MCF 10A (cell line): ENCODE measurements at places on chromosomes 3 and 15. TPM values are rescaled to one million over a fixed set of nuclear protein-coding genes. Genes with fewer than 3 reads are reported as not detected.
A peak's percentile ranks its signal among the peaks of the same experiment; 100 is the strongest.

Gene LIPC
- total RNA-seq, result not detected in 2 replicates

Gene ZXDC
- total RNA-seq, result 37.2 and 37.5 TPM in 2 replicates

Gene TP53BP1
- 38.8 and 53.5 TPM in 2 replicates for total RNA-seq

Gene IL20RB
- 158 and 163 TPM in 2 replicates for total RNA-seq

Gene TNNC1
- 0.61 TPM in 2 replicates for total RNA-seq

GRCh38 chr15:33773969-33774368 lies 194.3 kb upstream of the CHRM5 start:
- no peak for DNase-seq

DNA sequence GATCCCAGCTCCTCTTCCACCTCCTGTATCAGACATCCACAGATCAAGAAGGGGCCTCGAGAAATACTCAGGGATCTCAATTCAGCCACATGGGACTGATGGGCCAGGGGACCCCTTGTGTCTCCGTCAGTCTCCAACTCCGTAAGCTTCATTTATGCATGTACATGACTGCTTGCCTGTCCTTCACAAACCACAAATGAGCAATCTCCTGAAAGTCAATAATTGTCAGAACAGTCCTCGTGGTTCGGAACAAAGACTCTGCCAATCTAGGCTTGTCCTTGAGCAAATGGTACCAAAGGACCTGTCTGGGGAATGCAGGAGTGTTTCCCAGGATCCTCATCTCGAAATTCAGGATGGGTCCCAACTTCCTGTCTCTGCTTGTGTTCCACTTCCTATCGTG lies 20.8 kb downstream of the SLC12A8 start:
- DNase-seq, result no peak

DNA sequence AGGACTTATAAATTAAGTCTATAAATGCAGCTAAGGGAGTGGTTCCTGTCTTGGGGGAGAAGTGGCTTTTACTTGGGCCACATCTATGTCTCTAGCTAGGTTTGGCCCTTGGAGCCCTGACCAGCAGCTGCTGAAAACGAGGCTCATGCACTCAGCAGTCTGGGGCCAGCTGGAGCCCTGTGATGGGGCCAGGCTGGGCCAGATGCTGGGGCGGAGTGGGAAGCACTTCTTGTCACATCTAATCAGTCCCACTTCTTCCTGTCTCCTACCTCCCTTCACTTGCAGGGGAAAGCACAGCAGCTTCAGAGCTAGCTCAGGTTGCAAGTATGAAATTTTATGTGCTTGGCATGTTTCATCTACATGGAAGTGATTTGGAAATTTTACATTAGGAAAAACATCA lies 209.9 kb upstream of the ROPN1 start:
- no peak for DNase-seq

DNA sequence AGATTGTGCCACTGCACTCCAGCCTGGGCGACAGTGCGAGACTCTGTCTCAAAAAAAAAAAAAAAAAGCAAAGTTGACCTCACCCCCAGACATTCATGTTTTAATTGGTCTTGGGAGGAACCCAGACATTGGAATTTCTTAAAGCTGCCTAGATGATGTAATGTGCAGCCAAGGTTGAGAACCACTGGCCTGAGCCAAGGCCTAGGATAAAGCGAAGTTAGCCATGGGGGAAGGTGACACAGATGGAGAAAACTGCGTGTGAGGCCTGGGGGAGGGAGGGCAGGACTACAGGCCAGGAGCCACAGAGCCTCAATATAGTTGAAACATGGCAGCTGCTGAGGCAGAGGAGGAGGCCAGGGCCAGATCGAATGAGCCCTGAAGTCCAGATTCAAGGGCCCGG lies 21.0 kb downstream of the GLB1 start:
- DNase-seq, result no peak

DNA sequence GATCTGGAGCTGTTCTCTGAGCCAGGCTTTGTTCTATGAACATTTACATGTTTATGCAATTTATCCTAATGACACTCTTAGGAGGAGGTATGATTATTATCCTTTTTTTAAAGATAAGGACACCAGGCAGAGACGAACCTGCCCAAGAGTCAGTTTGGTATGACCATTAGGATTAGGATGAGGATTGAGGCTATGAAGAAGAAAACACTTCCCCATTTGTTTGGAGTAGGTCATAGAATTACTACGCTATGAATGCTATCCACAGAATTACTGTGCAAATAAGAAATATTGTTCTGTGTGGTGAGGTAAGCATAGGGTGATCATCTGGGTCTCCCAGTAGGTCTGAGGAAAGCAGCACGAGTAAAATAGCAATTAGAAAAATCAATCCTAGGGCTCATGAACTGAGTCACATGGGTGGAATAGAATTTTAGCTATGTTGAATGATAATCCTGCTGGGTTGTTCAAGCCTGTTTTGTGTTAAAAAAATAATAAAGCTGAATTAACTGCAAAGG lies 23.9 kb downstream of the EIF4E3 start:
- DNase-seq, result no peak

DNA sequence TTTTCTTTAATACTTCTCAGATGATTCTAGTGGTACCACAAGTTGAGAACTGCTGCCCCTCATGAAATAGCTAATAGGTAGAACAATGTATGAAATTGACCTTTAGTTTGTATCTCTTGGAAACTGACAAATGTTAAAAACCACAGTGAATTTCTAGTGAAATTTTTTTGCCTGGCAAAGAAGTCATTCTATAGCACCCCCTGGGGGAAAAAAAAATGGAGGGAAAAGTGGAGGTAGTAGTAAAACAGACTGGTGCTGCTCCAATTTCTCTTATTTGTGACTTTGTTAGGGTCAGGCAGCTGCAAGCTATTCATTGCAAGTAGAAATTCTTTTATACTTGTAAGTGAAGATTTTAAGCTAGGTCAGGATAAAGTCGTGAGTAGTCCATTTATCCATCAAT lies 605.0 kb downstream of the NLGN1 start:
- peak; percentile 36 for DNase-seq

DNA sequence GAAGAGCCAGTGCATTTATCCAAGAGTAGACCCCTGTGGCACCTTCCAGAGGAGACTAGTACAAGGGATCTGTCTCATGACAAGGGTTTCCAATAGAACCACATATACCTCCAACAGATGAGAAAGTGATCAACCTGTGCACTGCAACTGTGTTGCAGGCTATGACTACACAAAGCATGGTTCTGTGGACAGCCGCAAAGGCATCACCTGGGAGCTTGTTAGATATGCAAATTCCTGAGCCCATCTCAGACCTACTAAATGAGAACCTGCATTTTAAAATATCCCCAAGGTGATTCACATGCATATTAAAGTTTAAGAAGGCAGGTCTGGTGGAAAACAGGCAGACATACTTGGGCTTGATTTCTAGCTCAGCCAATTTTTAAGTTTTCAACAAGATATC lies 368.7 kb downstream of the FOXP1 start:
- no peak for DNase-seq

DNA sequence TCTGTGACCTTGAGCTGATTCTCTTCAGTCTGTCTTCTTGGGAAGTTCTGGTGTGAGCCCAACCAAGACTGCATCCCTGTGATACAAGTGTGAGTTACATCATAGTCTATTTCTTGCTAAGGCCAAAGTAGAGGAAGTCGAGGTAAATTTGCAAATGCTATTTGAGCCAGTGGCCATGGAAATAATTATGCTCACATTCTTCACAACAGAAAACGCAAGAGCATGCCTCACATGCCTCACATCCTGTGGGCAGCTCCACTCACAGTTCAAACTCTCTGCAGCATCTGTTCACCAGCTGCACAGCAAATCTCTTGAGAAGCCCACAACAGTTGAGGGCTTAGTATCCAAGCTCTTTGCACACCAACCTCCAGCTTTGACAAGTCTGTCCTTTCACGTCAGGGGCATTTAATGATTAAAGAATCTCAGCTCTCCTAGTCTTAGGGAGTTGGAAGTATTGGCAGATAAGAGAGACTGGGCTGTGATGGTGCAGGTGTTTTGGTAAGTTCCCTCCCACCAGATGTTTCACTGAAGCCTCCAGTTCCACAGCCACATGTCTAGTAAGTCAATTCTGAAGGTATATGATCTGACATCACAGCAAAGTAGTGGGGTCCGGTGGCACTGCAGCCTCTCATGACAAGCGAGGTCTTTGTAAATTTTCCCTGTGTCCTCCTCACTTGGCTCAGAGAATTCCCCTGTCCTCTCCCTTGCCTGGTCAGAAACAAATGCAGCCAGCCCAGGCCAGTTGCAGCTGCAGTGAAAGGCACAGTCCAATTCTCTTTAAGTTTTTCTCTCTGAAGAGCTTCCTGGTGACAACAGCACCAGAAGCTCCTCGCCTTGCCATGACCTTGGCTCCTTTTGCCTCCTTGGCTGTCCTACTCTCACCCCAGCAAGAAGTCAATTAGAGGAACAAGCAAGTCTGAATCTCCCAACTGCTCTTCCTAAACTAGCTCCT lies 166.1 kb downstream of the SSR3 start:
- DNase-seq, result no peak

GRCh38 chr3:183270344-183270743 lies 17.3 kb downstream of the B3GNT5 start:
- DNase-seq, result no peak

- no peak for DNase-seq
Measured at GRCh38 chr3:186757214-186757613, 26.2 kb upstream of the EIF4A2 start.

- DNase-seq, result no peak
Measured at GRCh38 chr3:114223143-114223542, 14.2 kb downstream of the ZNF80 start.

- DNase-seq, result no peak
Measured at GRCh38 chr3:63576846-63577245, 75.6 kb upstream of the SNTN start.

GRCh38 chr3:147269907-147270306 lies 136.4 kb downstream of the ZIC4 start:
- DNase-seq, result no peak

- DNase-seq, result no peak
Measured at GRCh38 chr3:170985304-170985703, 41.2 kb downstream of the SLC2A2 start.

- DNase-seq, result no peak
Measured at GRCh38 chr15:77123854-77124253, 52.9 kb upstream of the TSPAN3 start.

DNA sequence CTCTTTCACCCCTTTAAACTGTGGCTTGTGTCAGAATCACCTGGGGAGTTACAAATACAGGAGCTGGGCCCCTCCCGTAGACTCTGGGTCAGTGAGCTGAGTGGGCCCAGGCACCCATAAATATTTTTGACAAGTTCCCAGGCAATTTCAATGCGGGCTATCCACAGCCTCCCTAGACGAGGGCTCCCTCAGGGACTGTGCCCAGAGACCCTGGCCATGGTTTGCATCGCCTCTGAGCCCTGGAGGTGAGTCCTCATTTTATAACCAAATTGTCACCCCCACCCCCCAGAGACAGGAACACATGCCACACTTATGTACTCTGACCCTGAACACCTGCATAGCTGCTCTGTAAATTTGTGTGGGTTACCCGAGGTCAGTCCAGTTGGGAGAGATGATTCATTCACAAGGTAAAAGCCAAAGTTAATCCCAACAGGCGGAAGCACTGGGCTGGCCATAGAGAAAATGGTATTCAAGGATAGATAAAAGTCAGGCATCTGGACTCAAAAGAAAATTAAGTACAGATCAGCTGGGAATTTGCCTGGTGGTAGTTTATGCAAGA lies 146.5 kb upstream of the SLC6A11 start:
- DNase-seq, result no peak

DNA sequence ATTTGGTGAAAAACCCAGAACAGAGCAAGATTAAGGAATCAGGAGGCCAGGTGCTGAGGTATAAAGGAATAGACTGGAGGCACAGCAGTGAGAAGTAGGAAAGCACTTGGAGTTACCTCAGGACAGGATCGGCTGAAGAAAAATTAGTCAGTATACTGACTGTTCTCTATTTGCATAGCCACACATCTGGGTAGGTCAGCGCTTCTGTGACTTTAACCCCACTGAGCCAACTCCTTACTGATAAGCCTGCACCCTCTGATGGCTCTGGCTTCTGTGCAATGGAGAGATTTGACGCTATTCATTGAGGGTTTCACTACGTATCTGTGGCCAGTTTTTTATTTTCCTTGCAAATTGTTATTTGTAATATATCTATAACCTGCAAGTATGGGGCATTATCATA lies 22.3 kb downstream of the MECOM start:
- no peak for DNase-seq

DNA sequence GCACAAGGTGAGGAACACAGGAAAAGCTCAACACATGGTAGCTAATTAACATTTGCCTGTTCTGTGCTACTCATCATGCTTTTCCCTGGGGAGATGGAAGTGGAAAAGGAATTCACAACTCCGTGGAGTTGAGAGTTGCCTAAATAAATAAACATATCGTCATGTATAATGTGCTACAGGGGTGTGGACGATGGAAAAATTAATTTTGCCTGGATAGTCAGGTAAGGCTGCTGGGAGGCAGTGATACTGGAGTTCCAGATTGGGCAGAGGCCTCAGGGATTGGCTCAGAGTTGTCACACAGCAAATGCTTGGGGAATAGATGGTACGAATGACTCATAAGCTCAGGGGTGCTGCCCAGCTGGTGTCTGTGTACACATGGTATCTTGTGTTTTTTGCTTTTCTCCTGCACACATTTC lies 3.1 kb upstream of the ABHD6 start:
- peak; percentile 56 for DNase-seq

DNA sequence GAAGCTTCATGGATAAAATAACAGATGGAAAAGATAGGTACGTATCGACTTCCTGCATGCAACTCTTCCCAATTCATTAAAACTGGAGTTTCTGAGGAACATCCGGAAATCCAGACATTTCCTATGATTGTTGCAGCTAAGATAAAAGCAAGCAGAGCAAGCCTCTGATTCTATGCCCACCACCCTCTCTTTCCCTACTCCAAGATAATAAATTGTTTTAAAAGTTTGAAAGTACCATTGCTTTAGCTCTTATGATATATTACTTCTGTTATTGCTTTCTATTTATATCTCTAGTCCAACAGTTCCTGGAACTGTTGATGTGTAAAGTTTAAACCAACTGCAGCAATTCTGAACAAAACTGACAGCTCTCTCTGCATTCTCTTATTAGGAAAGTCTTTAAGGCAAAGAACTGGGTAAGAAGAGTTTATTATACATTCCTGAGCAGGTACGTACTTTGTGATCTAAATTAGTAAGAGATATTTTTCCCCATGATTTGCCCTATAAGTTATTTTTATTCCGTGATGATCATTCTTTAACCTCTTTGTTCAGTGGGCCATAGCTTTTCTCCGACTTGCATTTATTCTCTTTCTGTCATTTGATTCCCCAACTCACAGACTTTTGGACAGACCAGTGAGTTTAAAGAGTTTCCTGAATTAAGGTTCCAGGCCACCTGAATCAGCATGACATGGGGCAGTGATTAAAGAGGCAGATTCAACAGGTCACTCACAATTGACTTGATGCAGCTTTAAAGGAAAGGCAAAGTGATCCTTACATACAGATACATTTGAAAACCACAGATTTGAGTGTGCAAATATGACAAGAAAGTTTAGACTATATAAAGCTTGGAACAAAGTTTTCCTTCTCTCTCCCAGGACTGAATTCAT lies 94.2 kb upstream of the THRB start:
- no peak for DNase-seq

GRCh38 chr15:66172324-66172980 lies 81.1 kb downstream of the MEGF11 start:
- DNase-seq, result no peak
